ENCODE measurements at places on chromosomes 13 and 19.

GRCh38 chr19:48627865-48628314 is 8.6 kb downstream of the SPHK2 start:
- no peak for DNase-seq

DNA sequence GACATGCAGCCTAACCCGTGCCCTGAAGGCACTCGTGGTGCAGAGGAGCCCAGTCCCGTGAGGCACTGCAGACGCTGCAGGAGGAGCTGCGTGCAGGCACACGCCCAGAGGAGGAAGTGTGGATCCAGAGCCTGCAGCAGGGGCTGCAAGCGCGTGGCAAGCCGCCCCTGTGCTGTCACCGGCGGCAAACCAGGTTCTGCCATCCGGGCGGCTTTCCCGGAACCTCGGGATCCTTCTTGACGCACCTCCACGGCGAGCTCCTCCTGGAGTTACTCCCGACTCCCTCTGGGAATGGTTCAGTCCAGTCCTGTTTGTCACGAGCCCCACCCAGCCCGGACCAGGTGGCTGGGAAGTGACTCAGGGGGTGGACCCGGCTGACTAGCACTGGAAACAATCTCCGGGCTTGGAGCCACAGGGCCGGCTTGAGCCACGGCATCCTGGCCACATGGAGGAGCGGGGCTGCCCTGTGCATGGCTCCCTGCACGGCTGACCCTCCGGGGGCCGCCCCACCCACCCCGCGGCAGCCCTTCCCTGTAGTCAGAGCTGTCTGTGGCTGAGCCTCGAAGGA is 10.2 kb downstream of the DPP9 start:
- no peak for DNase-seq

DNA sequence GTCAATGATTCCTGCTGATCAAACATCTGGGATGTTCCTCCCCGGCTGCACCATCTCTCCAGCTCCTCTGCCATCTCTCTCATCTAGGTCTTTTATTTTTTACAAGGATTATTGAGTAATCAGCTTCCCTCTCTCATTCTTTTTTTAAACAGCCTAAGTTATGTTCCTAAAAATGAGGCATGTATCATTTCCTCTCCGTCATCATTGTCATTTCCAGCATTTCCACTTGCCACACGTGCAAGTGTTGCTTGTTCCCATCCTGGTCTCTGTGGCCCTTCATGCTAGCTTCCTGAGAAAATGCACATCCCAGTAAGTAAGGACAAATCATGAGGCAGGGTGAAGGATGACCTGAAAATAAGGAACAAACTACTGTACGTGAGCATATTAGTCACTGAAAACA is 102.7 kb upstream of the POSTN start:
- DNase-seq = no peak

- no peak for DNase-seq
Measured at GRCh38 chr13:94435604-94436226, 43.8 kb downstream of the DCT start.

- no peak for DNase-seq
Measured at GRCh38 chr19:38417544-38418506, 8.2 kb downstream of the RASGRP4 start.

- DNase-seq = no peak
Measured at GRCh38 chr19:8149261-8150094, at the start of gene FBN3. Gene FBN3, minus strand, starts transcription at chr19:8149592. Its CDS starts 2,112 bp downstream, at chr19:8147480.

GRCh38 chr19:38429055-38429810 is 3.2 kb upstream of the RASGRP4 start:
- no peak for DNase-seq

DNA sequence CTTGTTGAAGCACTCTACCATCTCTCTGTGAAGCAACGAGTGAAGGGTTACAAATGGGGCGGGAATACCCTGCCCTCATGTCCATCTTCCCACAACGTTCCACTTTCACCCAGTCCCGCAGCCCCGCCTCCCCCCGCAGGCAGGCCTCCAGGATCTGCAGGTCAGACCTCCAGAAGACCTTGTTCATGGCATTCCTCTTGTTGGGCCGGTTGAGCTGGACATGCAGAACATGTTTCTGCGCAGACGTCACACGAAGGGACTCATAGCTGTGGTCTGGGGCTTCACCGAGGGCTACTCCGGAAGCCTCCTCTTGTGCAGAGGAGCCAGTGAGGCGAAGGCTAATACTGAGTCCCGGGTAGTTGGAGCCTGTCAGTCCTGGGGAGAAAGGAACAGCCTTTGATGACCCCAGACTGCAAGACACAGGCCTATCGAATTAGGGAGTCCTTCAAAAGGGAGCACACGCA is 420 bp downstream of the ECH1 start:
- peak; percentile 61 for DNase-seq

- no peak for DNase-seq
Measured at GRCh38 chr13:96082640-96083039, 7.3 kb upstream of the HS6ST3 start.

- no peak for DNase-seq
Measured at GRCh38 chr19:39826311-39826945, 7.5 kb downstream of the DYRK1B start.

DNA sequence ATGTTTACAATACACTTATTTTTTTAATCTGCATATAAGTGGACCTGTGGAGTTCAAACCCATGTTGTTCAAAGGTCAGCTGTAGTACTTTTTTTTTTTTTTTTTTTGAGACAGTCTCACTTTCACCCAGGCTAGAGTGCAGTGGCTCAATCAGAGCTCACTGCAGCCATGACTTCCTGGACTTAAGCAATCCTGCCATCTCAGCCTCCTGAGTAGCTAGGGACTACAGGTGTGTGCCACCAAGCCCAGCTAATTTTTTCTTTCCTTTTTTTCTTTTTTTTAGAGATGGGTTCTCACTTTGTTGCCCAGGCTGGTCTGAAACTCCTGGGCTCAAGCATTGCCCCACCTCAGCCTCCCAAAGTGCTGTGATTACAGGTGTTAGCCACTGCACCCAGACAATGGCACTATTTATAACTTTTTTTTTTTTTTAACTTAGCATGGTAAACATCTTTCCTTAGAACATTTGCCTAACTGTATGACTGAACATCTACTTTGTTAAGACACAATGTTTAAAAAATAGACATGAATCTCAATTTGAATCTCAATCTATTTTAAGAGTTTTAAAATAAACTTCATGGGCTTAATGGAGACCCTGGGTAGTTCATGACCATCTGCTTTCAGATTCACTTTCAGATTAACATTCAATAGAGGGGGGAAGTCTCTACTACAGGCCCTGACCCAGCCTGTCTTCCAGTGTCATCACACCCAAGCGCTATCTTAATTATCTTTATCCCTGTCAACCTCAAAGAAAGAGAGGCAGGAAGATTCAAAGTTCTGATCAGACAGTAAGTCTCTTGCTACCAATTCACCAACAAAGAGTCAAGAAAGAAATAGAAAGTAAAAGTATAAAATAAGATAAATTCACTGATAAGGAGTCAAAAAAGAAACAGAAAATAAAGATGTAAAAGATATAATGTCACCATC is 97.7 kb upstream of the DOCK9 start:
- no peak for DNase-seq

DNA sequence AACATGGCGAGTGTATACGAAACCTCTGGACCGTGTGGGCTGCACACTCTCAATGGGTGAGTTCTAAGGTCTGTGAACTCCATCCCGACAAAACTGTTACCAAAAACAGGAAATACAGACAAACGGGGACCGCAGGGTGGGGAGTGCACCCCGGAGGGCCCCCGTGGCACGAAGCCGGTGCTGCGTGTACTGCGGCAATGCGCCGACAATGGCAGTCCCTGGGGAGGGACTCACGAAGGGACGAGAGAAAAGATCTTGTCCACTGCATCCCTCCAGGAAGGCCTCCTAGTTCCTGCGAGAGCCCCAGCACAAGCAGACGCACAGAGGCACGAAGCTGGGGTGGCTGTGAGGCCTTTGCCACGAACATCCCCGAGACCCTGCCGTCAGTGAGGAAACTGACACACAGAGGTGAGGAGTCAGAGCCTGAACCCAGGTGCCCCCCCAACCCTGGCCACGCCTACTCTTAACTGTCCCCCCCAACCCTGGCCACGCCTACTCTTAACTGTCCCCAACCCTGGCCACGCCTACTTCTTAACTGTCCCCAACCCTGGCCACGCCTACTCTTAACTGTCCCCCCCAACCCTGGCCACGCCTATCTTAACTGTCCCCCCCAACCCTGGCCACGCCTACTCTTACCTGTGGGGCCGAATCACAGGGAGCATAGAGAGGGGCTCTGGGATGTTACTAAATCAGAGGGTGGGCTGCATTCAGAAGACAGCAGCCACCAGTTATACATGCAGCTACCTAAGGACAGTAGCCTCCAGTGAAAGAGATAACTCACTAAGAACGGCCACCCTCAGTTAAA is 4.2 kb downstream of the MED16 start:
- DNase-seq = no peak

- no peak for DNase-seq
Measured at GRCh38 chr19:48627201-48627864, 8.0 kb downstream of the SPHK2 start.

GRCh38 chr19:38033658-38034491 is 126.9 kb downstream of the SIPA1L3 start:
- DNase-seq = no peak

DNA sequence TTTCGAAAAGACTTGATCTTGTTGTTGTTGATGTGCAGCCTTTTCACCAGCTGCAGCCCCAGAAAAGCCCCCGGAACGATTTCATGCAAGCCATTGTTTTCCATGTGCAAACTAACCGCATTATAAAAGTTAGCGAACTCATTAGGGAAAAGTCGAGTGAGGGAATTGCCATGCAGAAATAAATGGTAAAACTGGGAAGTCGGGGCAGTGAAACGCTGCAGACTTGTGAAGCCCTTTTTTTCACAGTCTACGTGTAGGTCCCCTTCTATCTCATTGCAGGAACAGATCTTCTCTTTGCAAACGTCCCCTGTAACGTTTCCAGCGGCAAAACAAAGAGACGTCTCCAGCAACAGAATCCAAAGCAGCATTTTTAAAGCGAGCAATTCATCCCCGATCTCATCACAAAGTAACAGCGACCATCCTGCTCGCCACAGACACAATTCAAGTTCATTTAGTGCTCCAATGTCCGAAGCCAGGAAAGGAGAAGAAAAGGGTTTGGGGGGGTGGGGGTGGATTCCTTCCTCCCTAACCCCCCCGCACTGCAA is 1.1 kb downstream of the SLITRK1 start:
- no peak for DNase-seq

DNA sequence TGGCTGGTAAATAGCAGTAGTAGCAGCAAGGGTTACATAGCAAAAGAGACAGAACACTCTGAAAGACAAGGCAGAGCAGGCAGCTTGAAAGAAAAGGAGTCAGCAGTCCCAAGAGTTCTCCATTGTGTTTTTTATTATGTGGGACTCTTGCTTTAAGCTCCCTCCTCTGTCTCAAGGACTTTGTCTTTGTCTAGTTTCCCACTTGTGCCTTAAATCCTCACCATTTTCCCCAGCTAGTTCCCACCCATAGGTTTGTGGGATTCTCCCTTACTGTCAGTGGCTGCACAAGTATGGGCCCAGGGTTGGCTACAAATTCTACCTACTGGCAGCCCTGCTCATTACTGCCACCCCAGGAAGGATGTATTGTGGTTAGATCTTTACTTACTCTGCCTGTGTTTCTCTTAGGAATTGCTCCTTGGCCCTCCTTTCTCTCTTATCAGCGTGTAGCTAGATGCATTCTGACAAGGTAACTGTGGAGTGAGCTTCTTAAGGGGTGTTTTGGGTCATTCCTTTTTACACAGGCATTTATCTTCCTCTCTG is 413.4 kb upstream of the PCDH9 start:
- no peak for DNase-seq

DNA sequence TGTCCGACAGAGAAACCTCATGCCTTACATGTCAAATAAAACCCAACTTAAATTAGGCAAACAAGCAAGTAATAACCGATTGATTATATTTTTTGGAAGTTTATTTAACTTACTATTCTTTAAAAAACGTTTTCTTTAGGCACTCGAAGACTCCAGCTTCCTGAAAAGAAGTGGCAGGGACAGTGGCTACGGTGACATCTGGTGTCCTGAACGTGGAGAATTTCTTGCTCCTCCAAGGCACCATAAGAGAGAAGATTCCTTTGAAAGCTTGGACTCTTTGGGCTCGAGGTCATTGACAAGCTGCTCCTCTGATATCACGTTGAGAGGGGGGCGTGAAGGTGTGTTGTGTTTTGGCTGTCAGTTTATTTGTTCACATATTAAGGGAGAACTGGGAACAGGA is 164.4 kb downstream of the LMO7 start:
- DNase-seq = no peak

GRCh38 chr13:111413407-111414187 is 93.2 kb downstream of the TEX29 start:
- DNase-seq = no peak

DNA sequence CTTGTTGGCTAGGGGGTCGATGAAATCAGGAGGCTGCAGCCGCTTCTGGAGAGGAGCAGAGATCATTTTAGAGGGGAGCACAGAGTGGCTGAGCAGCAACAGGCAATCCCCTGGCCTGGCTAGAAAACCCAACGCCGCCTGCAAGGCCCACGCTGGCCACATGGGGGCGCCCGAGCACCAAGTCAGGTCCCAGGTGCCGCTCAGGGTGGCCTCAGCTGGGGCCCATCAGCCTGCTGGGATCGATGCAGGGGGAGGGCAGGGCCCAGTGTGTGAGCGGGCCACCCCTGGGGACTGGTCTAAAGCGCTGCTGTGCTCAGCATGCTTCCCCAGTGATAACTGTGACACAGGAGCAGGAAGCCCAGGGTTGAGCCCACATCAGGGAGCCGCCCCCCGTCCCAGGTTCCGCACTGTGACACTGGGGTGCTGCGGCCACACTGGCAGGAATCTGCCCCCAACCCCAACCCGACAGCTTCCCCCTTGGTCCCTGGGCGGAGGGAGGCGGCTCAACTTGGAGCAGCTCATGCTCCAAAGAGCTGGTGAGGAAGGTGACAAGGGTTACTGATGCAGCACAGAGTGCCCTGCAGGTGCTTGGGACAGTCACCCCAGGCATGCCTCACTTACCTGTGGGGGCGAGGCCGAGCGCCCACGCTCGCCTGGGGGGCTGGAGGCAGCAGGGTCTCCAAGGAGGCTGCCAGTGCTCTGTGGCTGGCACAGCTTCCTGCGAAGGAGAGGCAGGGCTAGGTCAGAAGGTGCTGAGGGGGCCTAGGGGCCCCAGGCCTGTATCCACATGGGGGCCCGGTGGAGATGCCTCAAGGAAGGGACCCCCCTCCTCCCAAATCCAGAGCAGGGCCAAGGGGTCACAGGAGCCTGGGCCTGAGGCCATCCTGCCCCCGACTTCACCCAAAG is 13.3 kb upstream of the ISYNA1 start:
- DNase-seq = peak; percentile 84

DNA sequence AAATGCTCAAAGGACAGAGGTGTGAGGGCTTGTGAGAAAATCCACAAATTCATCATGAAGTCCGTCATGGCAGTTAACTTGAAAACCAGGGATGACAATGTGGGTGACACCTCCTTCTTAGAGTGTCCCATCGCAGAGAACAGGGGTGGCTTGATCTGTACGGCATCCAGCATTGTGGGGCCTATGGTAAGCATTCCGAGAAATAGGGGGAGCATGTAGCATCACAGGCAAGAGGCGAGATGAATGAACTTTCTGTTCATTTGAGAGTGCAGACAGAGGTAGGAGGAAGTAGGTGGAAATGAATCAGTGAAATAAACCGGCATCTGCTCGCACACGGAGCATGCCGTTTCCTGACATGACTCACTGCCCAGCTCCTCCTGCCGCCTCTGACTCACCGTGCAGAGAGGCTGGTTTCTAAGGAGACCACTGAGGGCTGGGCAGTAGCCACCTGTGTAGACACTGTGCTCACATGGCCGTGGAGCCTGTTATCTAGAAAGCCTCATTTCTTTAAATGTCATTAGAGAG is 339.0 kb downstream of the RFC3 start:
- peak; percentile 28 for DNase-seq

GRCh38 chr19:41398598-41398997 is 980 bp downstream of the BCKDHA start:
- DNase-seq = no peak

- DNase-seq = no peak
Measured at GRCh38 chr19:7699417-7700401, 2.2 kb downstream of the FCER2 start.

GRCh38 chr19:5624741-5625278 is 1.9 kb downstream of the SAFB start:
- DNase-seq = no peak
